ENCODE measurements at places on chromosomes 1 and 21.

- no peak for DNase-seq
Observed at GRCh38 chr21:17264182-17264581, 248.7 kb upstream of the CXADR start.

GRCh38 chr1:89842567-89843272 lies 21.9 kb downstream of the LRRC8D start:
- DNase-seq = peak; percentile 68

GRCh38 chr1:227787513-227788270 lies 27.8 kb upstream of the PRSS38 start:
- peak; percentile 98 for DNase-seq

DNA sequence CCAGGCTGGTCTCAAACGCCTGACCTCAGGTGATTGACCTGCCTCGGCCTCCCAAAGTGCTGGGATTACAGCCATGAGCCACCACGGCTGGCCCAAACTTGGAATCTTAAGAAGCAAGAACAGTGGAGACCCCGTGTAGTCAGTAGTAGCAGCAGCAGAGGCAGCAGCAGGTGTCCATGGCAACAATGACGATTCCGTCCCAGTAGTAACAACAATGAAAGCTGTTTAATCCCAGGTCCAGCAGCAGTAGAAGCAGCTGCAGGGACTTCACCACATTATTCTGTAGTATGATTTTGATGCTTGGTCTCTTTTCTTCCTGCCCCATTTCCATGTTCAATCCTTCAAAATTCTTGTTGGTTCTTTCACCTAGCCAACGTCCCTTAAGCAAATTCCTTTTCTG lies 69.6 kb upstream of the KCTD3 start:
- DNase-seq = no peak

DNA sequence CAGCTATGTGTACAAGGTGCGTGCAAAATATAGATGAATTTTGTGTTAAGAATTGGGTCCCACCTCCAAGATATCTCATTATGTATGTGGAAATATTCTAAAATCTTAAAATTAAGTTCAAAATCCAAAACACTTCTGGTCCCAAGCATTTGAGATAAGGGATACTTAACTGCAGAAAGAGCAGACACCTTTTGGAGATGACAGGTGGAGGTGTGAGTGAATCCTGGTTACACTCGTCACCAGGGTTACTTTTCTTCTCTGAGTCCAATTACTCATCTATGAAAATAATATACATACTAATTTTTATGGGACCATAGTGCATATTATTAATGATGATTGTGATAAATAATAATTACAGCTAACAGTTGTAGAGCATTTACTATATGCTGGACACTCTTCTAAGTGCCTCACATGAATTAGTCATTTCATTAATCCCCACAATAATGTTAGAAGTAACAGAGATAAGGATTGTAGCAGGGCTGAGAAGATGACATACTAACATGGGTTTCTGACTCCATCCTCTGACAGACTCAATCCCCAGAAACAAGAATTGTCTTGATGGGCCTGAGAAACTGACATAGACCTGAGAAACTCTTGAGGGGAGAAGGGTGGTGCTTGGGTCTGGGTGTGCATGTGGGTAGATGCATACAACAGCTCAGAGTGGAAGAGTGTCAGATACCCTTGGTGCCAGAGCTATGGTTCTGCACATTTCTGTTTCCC lies 8.3 kb upstream of the FASLG start:
- DNase-seq = no peak

DNA sequence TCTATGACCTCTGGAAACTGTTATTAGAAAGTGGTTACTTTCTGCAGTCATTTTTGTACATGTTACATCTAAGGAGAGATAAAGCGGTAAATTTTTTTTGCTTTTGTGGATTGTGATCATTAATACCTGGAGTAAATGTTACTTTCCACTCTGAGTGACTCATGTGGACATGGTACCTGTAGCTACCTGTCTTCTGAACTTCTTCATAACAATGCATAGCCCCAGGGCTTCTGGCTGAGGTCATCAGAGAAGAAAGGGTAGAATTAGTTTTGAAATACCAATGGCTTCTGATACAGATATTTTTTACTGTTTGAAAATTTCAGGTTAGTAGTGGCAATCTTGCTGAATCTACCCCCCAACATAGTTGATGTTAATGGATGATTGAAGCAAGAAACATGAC lies 489.3 kb downstream of the RWDD3 start:
- DNase-seq = no peak

DNA sequence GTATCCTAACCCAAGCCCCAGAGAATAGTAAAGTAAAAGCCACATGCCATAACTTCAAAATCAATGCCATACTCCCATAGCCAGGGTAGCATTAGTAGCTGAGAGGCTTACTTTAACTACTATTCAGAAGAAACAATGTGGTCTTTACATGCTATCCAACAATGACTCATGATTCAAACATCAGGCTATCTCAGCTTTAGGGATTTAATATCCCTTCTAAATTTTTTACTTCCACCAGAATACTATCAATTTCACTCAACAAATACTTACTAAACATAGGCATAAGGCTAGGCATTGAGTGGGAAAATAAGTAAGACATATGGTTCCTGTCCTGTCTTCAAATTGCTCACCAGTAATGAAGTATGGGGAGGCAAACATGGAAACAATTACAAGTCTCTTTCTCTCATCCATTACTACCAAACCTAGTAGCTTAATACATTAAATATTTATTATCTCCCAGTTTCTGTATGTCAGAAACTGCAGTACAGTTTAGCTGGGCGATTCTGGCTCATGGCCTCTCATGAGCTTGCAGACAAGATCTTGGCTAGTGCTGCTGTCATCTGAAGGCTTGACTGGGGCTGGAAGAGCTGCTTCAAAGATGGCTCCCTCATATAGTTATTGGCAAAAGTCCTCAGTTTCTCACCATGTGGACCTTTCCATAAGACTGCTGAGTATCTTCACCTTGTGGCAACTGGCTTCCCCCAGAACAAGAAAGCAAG lies 30.7 kb downstream of the EVI5 start:
- no peak for DNase-seq

DNA sequence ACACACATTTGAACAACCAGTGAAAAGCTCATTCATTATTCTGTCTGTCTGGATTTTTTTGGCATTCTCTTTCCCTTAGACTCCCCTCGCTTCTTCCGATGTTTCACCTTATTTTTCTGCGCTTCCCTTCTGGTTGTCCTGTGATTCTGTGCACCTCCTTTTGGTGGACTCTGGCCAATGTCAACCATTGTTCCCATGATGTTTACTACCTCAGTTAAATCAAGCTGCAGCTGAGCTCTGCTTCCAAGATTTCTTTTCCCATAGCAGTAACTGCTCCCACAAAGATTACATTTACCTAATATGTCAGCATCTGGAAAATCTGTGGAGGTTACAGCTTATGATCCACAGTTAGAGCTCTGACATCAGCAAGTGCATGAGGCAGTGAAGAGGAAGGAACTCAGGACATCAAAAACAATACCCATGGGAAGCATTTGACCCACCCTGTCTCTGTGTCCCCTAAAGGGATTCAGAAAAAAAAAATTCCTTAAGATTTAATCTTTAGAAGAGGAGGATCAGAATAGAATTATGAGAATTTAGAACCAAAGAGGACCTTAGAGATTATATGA lies 69.9 kb upstream of the ADAMTS5 start:
- no peak for DNase-seq

DNA sequence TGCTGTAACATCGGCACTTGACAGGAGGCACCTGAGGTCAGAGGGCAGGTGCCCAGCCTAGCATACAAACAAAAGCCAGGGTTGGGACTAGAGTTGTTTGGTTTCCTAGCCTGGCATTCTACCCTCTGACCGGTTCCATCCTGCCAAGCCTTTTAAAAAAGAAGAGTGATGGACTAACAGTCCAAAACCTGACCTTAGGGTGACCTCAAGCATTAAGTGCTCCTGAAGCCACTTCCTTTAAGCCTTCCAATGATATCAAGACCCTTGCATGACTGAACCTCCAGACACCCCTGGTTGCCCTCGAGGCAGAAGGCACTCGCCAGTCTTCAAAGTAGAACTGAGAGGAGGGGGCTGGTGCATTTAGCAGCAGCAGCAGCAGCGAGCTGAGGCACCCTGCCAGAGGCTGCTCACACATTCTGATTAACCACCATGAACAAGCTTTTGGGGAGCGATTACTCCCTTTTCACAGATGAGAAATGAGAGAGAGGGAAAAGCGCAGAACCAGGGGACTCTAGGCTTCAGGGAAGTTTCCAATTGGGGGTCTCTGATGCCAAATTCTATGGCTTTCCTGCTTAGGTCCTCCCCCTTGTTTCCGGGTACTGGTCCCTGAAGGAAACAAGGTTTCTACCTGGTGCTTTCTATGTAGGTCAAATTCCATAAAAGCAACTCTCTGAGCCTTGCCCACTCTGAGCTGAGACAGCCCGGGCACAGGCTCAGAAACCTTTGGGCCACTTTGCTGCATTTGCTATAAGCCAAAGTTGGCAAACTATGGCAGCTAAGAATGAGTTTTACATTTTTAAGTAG lies 9.2 kb downstream of the SLC2A1 start:
- no peak for DNase-seq

DNA sequence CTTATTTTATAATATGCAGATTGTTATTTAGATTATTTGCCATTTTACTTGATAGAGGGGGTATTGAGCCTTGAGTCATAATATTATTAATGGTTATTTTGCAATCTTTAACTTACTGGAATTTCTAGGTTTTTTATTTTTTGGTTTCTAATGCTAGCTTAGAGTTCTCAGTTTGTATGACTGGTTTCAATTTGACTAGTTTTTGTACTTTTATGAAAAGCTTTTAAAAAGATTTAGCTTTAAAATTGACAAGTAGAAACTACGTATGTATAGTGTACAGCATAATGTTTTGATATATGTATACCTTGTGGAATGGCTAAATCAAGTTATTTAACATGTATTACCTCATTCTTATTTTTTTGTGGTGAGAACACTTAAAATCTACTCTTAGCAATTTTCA lies 41.5 kb downstream of the CEP350 start:
- DNase-seq = peak; percentile 7

DNA sequence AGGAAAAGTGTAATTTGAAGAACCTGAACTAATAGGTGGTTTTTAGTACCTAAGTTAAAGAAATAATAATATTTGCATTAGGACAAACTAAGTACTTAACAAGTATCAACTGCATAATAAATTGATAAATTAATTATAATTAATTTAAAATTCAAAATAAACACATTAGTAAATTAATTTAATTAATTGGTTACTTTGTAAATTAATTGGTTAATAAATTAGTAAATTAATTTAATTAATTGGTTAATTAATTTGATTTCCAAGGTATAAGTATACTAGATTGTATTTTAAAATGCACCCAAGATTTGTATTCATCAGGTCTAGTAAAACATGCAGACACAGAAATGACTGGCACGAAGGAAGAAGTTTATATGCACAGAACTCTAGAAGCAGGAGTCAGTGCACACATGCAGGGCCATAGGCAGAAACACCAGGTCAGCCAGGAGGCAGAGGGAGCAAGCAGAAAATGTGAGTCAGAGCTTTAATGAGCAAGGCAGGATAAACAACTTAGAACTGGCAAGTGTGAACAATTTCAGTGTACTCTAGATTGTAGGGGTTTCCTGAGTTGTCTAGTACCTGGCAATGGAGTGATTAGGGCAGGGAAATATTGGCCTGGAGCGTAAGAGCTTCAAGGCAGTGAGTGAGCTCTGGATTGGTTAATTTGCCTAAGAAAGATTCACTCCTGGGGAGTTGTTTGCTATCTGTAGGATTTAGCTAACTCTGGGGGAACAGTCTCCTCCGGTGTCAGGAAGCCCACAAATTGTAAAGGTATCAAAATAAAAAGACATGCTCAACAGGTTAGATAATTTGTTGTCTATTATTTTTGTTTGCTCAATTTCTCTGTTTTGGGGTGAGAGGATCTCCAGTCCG lies 665.7 kb downstream of the MRPL39 start:
- DNase-seq = no peak

GRCh38 chr1:52503706-52504105 lies 49.2 kb downstream of the TUT4 start:
- DNase-seq = no peak

GRCh38 chr1:117683571-117684285 lies 77.9 kb downstream of the TENT5C start:
- no peak for DNase-seq

DNA sequence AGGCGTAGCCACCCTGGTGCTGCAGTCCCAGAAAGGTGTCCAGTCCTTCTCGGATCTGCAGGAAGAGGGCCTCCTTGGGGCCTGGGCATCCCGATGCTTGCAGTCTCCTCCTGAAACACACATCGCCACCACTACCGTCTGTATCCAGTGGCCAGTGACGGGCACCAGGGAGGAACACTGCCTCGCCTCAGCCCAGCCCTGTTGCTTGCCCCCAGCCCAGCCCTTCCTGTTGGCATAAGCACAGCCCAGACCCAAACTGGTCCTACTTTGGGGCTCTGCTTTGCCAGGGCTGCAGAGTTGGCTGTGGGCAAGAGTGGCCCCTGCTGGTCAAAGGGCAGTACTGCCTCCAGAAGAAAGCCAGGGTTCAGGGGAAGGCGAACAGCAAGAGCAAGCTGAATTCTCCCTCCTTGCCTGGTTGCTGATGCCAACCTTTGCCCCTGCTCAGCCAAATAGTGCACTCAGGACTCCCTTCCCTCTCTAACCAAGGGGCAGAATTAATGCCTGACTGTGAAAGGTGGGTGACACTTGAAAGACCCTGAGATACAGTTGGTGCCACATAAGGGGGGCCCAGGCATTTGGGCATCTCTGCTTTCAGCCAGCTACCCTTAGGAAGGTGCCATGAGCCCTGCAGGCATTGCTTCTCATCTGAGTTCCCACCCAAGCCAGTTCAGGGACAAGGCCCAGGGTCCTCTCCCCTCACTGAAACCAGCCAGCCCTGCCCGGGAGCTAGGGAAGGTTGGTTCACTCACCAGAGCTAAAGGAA lies 11.1 kb upstream of the ARHGEF2 start:
- peak; percentile 83 for DNase-seq

- no peak for DNase-seq
Observed at GRCh38 chr1:226645279-226645976, 93.7 kb downstream of the ITPKB start.

- peak; percentile 42 for DNase-seq
Observed at GRCh38 chr1:169528215-169529067, 42.7 kb upstream of the SLC19A2 start.

- no peak for DNase-seq
Observed at GRCh38 chr1:203662821-203663220, 36.2 kb downstream of the ATP2B4 start.

DNA sequence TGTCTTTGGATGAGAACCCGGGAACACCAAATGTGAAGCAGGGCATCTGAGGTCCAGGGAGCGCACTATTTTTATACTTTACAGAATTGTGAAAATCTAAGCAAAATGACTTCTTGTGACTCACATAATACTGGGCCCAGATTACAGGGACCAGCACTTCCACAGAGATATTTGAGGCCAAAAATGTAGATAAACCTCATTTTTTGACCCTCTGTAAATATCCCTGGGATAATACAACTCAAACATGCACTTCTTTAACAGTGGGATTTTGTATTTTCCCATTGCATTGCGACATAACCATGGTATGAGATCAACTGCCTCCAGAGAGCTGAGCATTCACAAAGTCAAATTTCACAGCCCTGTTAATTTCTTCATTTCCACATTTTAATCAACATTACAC lies 289.4 kb upstream of the ADGRL4 start:
- no peak for DNase-seq

- no peak for DNase-seq
Observed at GRCh38 chr1:65297706-65298105, 11.6 kb upstream of the DNAJC6 start.

All from GM12865 (cell line).